ENCODE measurements at places on chromosomes 6 and 20.

GRCh38 chr6:157169656-157170055 is 153.7 kb downstream of the TMEM242 start:
- ATAC-seq = peak; percentile 69

DNA sequence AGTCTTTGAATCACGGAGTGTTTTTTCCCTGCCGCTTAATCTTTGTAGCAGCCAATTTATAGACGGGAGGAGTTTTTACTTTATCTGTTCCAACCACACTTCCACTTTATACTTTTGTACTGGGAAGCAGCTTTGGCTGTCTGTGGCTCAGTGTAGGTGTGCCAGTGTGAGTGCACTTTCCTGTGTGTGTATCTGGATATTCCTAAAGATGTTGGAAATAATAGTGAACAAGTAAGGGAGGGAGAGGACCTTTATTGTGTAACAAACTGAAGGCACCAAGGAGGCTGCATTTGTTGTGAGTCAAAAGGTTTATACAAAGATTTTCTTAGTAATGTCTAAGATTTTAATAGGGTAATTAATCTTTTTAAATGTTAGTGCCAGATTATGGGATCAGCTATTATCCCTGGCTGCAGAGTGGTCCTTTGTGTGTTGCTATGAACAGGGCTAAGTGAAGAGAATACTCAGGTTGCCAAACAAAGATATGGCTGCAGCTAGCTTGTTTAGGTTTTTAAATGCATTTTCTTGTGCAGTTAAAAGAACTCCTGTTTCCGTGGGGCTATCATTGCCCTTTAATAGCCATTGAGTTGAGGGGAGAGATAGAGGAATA is 226.3 kb downstream of the RNF144B start:
- ATAC-seq = no peak

DNA sequence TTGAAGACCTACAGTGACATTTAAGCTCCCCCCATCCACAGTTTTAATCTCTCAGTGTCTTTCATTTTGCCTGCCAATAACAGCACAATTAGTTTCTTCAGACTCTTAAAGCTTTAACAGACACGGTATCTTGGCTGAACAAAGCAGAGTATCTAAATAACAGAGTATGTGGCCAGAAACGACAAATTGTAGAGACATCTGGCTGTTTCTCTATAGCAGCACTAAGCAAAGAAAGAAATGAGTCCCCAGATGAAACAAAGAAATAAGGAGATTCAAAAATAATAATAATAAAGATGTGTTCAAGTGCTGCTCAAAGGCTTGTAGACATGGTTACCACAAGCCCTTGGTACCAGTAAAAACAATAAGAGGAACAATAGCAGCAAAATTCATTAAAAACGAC is 97.8 kb upstream of the HDAC2 start:
- no peak for ATAC-seq

- no peak for ATAC-seq
Measured at GRCh38 chr6:153103319-153103655, 27.8 kb downstream of the RGS17 start.

DNA sequence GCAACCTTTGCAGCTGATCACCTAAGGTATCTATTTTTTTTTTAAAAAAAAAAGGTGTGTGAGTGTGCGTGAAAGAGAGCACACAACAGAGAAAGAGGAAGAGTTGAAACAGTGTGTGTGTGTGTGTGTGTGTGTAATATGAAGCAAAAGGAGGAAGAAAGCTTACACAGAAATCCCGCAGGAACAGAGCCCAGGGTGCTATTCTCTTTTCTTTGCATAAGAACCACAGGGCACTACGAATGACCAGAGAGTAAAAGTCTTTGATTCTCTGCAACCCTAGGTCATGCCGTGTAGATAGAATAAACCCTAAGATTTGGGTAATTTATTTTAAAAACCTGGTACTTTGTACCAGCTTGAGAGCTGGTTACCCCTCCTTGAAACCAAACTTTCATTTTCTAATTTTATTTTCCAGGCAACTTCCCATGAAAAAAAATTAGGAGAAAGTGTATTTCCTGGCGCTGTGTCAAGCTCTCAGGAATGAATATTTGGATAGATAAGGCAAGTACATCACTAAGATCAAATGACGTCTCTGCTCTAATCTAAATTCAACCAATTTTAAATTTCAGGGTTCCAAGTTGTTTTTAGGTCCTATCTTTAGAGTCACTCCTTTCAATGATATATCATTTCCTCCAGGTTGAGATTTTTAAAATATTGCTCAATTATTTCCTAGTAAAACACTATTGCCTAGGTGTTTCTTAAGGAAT is 47.9 kb upstream of the ID4 start:
- no peak for ATAC-seq

GRCh38 chr6:52544602-52545405 is 32.1 kb downstream of the TRAM2 start:
- ATAC-seq = no peak

All from SK-N-SH treated with all-trans-retinoic acid at 6 μM for 48 hours (cell line).